PC-3 (cell line): ENCODE measurements at places on chromosomes 7 and 10. TPM values are rescaled to one million over a fixed set of nuclear protein-coding genes. Genes with fewer than 3 reads are reported as not detected.

DNA sequence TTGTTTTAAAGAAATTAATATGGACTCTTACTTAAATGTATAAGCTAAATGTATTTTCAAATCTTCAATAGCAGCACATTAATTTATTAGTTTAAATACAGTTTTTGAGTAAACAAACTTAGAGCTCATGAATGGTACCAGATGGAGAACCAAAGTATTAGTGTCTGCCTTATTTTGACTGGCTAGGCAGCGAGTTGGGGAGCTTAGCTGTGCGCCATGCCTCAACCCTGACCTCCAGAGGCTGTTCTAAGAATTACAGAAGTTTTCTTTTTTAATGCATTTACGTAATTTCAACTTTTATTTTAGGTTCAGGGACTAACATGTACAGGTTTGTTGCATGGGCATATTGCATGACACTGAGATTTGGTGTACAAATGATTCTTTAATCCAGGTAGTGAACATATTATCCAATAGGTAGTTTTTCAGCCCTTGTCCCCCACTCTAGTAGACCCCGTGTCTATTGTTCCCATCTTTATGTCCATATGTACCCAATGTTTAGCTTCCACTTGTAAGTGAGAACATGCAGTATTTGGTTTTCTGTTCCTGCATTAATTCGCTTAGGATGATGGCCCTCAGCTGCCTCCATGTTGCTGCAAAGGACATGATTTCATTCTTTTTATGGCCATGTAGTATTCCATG, 166.8 kb downstream of the IQUB start:
- peak; percentile 63 for DNase-seq

- no peak for DNase-seq
Measured at GRCh38 chr10:75507469-75507868, 76.0 kb downstream of the LRMDA start.

DNA sequence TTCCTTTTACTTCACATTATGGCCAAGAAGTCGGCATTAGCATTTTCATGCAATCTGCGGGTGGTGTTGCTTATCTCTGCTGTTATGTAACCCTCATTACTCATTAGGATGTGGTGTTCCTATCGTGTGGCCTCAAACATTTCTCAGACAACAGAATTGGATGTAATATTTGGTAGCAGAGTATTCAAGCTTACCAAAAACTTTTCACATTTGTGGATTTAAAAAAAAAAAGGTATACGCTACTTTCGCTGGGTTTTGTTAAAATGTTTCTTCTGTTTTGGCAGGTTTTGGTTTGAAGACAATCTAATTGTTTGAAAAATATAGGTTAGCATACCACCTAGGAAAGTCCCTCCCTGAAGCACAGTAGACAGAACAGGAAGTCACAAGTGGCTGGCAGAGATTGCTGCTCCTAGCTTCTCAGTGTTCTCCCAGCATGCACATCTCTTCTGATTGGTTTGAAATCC, 128.8 kb downstream of the GATA3 start:
- peak; percentile 13 for DNase-seq

DNA sequence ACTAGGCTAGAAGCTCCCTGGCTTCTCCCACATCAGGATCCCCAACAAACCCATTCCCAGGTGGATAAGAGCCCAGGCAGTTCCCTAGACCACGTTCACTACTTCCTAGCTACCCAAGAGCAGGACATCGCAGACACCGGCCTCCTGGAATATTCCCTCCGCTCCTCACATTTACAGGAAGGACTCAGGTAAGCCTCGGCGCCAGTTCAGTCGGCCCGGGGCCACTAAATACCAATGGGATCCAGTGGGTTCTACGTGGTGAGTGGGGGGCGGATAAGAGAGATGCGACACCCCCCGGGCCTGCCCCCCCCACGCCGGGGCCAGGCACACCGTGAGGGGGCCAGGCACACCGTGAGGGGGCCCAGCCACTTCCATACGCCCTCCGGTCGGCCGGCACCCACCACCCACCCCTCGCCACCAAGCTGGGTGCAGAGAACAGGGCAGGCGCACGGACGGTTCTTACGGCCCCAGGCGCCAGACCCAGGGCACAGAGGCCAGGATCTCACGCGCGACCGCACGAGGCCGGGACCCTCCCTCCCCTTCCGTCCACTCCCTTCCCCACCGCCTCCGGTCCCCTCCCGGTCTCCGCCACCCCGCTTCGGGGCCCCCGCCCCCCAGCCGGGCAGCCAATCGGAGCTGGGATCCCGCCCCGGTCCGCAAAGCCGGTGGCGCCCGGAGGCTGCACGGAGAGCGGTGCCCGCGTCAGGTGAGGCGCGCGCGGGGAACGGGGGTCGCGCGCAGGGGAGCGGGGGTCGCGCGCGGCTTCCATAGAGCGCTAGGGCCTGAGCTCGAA, at the start of gene BLVRA:
BLVRA (plus strand) TSS at position 652 of the 793 bp plus-strand sequence. CDS start 12,479 bp downstream, outside the sequence.
- DNase-seq, result peak; percentile 44

GRCh38 chr10:103441611-103442010, 10.6 kb downstream of the CALHM2 start:
- DNase-seq, result no peak

DNA sequence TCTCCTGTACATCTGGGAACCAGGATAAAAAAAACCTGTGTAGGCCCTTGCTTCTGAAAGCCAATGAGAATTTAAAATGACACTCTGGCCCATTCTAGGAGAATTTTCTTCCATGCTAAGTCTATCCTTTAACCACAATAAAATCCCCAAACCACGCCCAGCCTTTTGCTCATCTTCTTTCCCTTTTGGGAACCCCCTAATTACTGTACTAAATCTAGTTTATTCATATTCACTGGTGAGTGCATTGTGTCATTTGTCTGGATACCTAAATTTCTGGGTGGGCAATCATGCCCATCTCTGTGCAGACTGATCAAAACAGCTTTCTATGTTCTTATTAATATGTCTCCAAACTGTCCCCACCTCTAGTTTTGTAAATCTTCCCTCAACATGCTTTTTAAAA, 11.7 kb upstream of the CDK14 start:
- DNase-seq, result no peak

DNA sequence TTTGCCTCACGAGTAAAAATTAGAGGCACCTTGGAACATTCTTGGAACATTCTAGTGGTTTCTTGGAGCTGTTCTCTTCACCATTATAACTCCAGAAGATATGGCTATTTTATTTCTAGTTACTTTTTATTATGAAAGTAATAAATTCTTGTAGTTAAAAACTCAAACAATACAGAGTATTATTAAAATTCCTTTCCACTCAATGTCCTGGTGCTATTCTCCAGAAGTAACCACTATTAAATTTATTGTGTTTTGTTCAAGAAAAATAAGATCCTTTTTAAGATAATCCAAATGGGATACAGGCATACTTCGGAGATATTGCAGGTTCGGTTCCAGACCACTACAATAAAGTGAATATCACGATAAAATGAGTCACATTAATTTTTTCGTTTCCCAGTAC, 68.6 kb downstream of the NOC3L start:
- DNase-seq, result no peak

GRCh38 chr7:140047197-140047596, 15.6 kb downstream of the PARP12 start:
- DNase-seq, result no peak

DNA sequence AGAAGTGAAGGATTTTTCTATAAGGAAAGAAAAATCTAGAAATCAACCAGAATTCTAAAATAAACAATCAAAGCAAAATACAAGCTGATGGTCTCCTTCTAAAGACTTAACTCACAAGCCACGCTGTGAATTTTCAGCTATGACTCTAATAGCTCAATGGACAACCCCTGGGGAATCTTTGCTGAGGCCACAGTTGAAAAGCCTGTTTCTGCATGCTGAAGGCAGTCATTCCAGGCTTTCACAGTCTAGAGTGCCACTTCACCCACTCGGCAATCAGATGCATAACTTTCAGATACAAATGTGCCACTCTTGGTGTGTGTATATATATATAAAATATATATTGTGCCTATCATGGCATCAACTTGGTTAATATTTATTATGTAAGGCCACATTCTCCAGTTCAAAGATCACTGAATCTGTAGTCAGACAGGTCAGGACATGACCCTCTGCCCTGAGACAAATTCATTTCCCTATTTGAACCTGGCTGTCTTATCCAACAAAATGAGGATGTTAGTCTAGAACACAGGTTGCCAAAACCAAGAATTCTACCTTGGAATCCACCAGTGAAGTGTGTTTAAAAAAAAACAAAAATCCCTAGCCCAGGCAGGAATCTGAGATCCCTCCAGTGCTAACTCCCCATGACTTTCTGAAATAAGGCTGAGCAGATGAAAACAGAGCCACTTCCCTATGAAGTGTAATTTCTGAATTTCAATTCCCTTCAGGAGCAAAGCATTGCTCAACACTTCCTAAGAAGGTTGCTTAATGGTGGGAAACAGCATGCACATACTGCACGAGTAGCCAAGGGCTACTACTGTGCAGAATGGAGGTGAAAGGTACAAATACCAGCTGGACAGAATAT, 9.9 kb downstream of the LIPA start:
- no peak for DNase-seq

The LRRC18 gene
- not detected in 2 replicates for total RNA-seq

The SPAM1 gene
- not detected in 2 replicates for total RNA-seq

The ZNF92 gene
- total RNA-seq, result 6.3 and 7.6 TPM in 2 replicates
